Aorta (tissue), 5 donors: ENCODE measurements at places on chromosomes 12 and 14. TPM values are rescaled to one million over a fixed set of nuclear protein-coding genes. Genes with fewer than 3 reads are reported as not detected.

The ACOT2 gene
- polyA plus RNA-seq: 19.4 TPM

The ZDHHC22 gene
- polyA plus RNA-seq: not detected

DNA sequence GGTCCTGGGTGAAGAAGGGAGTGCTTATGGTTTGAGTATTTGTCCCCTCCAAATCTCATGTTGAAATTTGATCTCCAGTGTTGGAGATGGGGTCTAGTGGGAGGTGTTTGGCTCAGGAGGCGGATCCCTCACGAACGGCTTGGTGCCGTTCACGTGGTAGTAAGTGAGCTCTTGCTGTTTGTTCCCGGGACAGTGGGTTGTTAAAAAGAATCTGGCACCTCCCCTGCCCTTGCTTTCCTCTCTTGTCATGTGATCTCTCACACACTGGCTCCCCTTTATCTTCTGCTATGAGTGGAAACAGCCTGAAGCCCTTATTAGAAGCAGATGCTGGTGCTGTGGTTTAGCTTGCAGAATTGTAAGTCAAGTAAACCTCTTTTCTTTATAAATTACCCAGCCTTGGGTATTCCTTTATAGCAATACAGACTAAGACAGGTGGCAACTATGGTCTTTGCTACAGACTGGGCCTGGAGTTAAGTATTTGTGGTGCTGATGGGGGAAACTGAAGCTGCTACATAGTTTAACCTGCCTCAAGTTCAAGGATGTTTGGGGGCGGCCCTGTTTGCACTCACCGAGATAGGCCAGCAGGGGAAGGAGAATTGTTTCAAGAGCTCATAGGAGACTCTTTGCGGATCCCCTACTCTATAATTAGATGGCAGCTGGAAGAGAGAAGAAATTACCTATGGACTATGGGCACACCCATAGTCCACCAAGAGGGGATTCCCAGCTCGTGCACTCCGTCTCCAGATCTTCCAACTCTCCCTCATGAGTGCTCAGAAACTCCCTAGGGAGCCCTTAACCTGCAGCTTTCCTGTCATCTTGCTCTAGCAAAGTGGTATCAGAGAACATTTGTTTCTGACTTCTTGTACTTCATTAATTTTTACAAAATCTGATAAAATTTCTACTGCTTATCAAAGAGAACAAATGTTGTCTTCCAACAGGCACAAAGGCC, 164.6 kb downstream of the SLC15A5 start:
- no peak for DNase-seq

DNA sequence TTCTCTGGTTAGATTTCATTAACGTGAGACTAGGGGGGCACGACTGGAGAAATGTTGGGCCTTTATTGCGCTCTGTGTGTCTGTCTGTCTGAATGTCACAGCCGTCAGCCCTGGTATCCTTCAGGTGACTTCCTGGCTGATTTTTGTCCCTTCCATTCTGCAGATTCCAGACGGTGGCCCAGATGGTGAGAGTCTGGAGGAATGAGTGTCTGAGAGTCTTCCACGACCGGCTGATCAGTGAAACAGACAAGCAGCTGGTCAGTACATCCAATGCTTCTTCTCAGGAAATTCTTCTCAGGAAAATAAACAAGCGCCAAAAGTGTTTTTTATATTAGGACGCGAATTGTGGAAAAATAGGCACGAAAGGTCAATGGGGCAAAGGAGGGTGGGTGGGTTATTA, 93.5 kb downstream of the CCDC92 start:
- no peak for DNase-seq

DNA sequence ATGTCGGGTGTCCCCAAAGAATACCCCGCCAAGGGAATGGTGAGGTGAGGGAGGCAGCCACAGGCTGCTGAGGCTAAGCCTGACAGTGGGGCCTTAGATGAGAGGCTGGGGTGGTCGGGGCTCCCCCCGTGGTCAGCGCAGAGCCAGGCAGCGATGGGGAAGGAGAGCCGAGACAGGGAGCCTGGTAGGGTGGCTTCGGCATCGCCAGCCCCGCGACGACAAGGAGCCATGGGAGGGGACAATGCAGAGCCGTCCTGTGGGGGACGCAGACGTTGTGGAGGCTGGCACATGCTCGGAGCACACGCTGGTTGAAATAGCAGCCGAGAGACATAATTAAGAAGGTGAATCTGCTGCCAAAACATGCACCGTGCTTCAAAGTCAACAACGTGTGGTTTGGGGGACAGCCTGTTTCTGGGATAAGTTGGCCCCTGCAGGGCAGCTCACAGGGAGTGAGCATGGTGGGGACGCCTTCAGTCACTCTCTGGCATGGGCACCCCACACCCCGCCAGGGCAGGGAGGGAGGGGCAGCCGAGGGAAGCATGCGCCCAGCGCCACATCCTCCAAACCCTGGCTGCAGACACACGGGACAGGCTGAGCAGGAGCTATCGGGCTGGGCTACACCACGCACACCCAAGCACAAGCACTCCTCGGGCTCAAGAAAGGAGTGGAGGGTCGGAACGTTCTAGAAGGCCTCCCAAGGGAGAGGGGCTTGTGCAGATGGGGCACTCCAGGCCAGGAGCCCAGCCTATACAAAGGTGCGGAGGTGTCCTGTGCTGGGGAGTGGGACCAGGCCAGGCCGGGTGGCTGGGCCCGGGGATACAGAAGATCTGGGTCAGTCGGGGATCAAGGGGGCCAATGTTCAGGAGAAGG, 66.6 kb upstream of the C14orf180 start:
- no peak for DNase-seq

GRCh38 chr12:24796876-24797275, 152.0 kb downstream of the BCAT1 start:
- no peak for DNase-seq

GRCh38 chr12:21675096-21675495, 17.5 kb upstream of the LDHB start:
- DNase-seq: no peak
